ENCODE measurements at places on chromosomes 11 and 22. TPM values are rescaled to one million over a fixed set of nuclear protein-coding genes. Genes with fewer than 3 reads are reported as not detected.

Gene ABTB2
- total RNA-seq, result 28.4 TPM

Gene ZNF280B
- total RNA-seq, result 1.4 TPM

Gene COPB1
- 115 TPM for total RNA-seq

Gene PRR14L
- total RNA-seq, result 5.4 TPM

Gene SEPTIN3
- 1.0 TPM for total RNA-seq

Gene SCARF2
- total RNA-seq, result 1.1 TPM

Gene HEPACAM
- total RNA-seq, result not detected

Gene ANAPC15
- 83.8 TPM for total RNA-seq

Gene GRIK4
- not detected for total RNA-seq

Gene DERL3
- total RNA-seq, result 0.52 TPM

Data from A549 treated with Mapracorat at 1 μM for 4 hours (cell line).